ENCODE measurements at places on chromosomes 7 and 10. TPM values are rescaled to one million over a fixed set of nuclear protein-coding genes. Genes with fewer than 3 reads are reported as not detected.

DNA sequence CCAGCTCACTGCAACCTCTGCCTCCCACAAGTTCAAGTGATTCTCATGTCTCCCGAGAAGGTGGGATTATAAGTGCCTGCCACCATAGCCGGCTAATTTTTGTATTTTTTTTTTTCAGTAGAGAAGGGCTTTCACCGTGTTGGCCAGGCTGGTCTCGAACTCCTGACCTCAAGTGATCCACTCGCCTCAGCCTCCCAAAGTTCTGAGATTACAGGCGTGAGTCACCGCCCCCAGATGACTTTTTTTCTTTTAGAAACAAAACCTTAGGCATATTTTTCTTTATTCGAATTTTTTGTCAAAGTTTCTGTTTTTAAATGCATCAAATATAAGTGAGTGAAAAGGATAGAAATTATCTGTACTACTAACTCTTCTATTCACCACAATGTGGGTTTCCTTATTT lies 113.1 kb downstream of the LRRC4 start:
- DNase-seq: no peak

GRCh38 chr10:62760401-62760800 lies 44.1 kb upstream of the ADO start:
- DNase-seq: no peak

Gene ANKRD30A
- not detected for total RNA-seq

GRCh38 chr7:19754521-19755116 lies 18.8 kb downstream of the TMEM196 start:
- DNase-seq: no peak

DNA sequence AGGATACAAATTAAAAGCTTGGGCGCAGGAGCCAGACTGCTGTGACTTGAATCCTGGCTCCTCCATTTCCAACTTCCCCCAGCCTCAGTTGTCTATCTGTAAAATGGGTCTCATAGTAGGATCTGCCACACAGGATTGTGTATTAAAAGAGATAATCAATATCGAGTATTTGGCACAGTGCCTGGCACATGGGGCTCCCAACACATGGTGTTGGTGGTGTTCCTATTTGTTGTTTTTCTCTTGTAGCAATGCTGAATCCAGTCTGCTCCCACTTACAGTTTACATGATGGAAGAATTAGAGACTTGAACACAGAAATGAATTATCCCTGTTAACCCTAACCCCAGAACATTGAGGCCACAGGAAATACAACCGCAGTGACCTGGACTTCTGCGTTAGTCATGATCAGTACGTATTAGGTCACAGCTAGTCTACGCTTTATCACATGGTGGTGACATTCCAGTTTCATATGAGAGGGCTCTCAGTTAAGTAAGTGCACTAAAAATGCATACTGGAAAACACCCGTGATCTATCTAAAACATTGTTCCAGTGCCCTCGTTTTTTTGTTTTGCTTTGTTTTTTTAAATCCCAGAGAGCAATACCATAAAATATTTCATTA lies 169.5 kb upstream of the KLF14 start:
- peak; percentile 36 for DNase-seq

GRCh38 chr10:7787150-7787856 lies 490 bp downstream of the KIN start:
- DNase-seq: no peak

Gene SPDYE6
- not detected for total RNA-seq

GRCh38 chr10:112980937-112981336 lies 30.9 kb downstream of the TCF7L2 start:
- DNase-seq: no peak

- no peak for DNase-seq
Measured at GRCh38 chr7:79199266-79199665, 254.2 kb downstream of the MAGI2 start.

DNA sequence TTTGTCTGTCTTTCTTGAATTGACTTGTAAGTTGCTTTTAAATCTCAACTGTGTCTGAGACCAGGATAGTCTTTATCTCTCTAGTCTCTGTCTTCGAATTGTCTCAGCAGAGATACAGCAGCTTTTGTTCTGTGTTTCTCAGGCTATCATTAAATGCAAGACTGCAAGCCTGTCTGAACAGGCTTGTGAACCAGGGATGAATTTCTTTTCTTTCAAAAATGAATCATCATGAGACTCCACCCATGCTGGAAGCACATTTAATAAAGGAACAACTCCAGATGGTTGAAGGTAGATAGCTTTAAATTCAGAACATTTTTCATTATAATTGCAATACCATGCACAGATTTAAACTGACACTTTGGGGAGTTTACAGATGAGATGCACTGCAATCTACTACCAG lies 155.9 kb downstream of the SEC23IP start:
- DNase-seq: no peak

GRCh38 chr7:105493923-105494315 lies 28.2 kb downstream of the PUS7 start:
- no peak for DNase-seq

GRCh38 chr7:33107136-33108066 lies 1.8 kb downstream of the RP9 start:
- no peak for DNase-seq

GRCh38 chr10:132482090-132482800 lies 55.3 kb upstream of the INPP5A start:
- no peak for DNase-seq

Gene DOCK4
- total RNA-seq: 16.5 TPM

GRCh38 chr10:95864906-95865813 lies 42.6 kb upstream of the CC2D2B start:
- DNase-seq: no peak

- peak; percentile 58 for DNase-seq
Measured at GRCh38 chr7:31744294-31744874, 57.4 kb downstream of the PPP1R17 start.

- no peak for DNase-seq
Measured at GRCh38 chr10:30738416-30738815, 108.9 kb upstream of the LYZL2 start.

GRCh38 chr10:91123261-91123660 lies 97.2 kb upstream of the PCGF5 start:
- DNase-seq: no peak

GRCh38 chr10:102773320-102773719 lies 29.6 kb downstream of the WBP1L start:
- no peak for DNase-seq

Gene HOXA10
- not detected for total RNA-seq

DNA sequence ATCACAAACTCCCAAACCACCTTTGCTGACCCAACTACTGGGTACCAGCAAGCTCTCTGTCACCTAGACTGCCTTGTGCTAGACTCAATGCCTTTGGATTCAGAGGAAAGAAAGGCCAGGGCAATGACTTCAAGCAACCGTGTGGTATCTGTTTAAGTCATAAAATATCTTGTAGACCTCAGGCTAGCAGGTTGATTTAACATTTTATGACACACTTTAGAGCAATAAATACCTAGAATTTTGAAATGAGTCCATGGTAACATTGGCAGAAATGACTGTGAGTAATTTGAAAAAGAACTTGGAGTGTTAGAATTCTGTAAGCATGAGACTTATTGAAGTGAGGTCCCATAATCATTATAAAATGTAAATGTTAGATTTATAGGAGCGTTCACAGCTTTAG lies 87.2 kb downstream of the TWIST1 start:
- no peak for DNase-seq

Gene CCL26
- not detected for total RNA-seq

- no peak for DNase-seq
Measured at GRCh38 chr7:102415685-102416225, 17.6 kb upstream of the ORAI2 start.

DNA sequence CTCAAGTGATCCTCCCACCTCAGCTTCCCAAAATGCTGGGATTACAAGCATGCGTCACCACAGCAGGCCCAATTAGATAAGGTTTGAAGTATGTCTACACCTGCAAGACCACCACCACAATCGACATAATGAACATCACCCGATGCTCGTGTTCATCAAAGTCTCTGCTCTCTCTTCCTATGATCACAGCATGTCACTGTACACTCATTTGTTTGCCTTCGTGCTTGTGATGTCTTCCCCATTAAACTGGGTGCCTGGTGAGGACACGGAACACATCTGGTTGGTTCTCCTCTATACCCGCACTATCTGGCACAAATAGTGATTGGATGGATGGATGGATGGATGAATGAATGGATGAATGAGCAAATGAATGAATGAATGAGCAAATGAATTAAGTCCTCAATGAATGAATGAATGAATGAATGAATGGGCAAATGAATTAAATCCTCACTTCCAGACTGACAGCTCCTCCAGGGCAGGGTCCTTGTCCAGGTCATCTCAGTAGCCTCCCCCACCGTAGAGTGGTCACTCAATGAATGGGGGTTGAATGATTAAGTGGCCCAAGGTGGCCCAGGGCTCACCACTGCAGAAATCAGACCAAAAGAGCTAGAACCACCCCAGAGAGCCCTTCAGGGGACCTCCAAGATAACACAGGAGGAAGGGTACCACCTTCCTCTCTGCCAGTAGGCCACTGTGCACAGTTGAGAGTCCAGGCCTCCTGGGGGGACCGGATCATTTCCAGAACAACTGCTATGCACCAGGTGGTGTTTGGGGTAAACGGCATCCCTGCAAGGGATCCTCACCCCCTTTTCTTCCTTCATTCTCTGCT lies 101.9 kb upstream of the TNRC18 start:
- no peak for DNase-seq

DNA sequence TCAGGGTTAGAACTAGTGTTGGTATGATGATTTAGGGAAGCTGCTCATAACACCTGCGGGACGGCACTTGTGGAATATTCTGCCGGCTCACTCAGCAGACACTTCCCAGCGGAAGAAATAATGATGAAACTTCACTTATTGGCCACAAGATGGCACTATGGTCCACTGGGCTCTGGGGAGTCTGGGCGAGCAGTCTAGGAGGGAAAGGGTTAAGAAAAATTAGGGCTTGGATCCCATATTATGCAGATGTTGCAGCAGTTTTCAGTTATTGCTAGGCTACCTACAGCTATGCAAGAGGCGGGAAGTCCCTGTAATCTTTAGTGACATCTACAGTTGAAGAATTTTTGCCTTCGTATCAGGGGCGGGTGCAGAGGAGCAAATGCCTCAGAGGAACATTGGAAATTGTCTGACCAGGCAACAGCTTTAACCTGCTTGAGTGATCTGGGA lies 238.7 kb upstream of the PRSS58 start:
- no peak for DNase-seq

All from right lobe of liver (tissue), 6 donors.